Non-pigmented ciliary epithelial cell (primary cell): ENCODE measurements at places on chromosomes 3 and 15.

GRCh38 chr15:88900309-88900981, 5.1 kb upstream of the HAPLN3 start:
- no peak for DNase-seq

DNA sequence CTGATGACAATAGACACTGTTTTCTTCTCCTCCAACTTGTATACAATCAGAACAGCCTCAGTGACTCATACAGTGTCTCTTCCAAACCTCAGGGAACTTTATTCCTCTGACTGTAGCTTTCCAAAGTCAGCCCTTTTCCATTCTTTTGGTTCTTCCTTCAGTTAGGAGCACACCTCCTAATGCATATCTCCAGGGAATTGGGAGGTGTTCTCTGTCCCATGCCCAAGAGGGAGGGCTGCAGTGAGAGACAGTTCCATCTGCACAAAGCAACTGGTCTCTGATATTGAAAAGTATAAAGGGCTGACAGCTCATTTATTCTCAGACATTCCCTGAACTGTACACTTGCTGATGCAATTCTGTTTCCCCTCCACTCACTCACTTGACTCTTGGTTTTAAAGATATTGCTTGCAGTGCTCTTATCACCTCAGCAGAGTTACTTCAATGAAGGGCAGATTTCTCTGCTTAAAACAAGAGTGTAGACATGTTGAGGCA, 337.8 kb upstream of the TBC1D5 start:
- no peak for DNase-seq

DNA sequence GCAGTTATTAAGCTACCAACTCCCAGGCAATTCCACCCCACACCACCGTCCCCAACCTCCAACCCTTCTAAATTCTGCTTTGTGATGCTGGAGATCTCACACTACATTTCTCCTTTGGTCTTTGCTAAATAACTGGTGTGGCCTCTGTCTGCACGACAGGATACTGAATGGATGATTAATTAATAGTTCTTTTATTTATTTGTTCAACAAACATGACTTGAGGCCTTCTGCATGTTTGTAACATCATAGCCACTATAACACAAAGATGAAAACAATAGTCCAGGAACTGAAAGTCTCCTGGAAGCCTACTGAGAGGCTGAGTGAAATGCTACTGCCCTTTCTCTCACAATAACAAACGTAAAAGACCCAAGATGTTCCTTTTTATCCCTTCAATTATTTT, 609.5 kb upstream of the UBE2E2 start:
- no peak for DNase-seq

DNA sequence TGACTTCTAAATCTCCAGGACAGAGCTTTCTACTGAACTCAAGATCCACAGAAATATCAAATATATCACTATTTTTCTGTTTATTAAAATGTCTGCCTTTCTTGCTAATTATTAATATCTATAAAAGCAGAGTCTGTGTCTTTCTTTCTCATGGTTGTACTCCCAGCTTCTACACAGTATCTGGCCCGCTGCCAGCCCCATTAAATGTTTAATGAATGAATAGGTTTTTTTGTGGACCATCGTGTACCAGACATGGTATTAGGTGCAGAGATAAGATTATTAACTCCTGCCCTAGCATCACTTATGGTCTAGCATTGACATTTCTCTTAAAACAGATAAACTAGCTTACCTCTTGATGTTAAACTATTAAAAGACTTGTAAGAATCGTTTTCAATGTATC, 111.4 kb upstream of the RBMS3 start:
- no peak for DNase-seq

- no peak for DNase-seq
Observed at GRCh38 chr3:135238871-135239614, 444.0 kb downstream of the EPHB1 start.

- no peak for DNase-seq
Observed at GRCh38 chr3:9782770-9783169, 9.5 kb downstream of the TADA3 start.

- no peak for DNase-seq
Observed at GRCh38 chr3:114079761-114080160, 23.2 kb downstream of the QTRT2 start.

DNA sequence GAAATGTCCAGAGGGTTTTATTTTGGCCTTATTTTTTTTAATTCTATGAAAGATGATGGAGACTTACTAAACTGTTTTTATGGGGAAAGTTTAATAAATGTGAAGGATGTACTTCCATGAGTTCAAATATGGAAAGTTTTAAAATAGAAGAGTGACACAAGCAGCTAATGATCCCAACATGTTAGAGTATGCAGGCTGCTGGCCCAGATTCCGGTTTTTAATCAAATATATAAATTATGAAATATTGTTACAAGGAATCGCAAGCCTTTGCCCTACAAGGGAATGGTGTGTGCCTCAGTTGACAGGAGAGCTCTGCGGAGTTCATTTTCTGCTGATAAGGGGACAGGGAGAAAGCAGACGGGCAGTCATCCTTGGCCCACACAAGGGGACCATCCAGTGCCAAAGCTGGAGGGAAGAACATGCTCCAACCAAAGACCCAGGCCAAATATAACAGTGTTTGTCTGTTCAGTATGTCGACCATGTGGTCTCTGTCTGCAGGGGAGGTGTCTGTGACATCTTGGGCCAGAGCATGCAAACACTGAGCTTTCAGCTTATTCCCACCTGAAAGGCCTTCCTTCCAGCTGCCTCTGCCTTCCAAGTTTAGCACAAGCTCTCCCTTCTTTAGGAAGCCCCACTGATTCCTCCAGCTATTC, 69.8 kb downstream of the SSUH2 start:
- DNase-seq = no peak

- DNase-seq = no peak
Observed at GRCh38 chr3:155890671-155891190, 20.3 kb downstream of the GMPS start.

- no peak for DNase-seq
Observed at GRCh38 chr3:196220991-196221390, 4.7 kb downstream of the SLC51A start.

- DNase-seq = no peak
Observed at GRCh38 chr3:178474526-178474925, 61.7 kb upstream of the KCNMB2 start.

DNA sequence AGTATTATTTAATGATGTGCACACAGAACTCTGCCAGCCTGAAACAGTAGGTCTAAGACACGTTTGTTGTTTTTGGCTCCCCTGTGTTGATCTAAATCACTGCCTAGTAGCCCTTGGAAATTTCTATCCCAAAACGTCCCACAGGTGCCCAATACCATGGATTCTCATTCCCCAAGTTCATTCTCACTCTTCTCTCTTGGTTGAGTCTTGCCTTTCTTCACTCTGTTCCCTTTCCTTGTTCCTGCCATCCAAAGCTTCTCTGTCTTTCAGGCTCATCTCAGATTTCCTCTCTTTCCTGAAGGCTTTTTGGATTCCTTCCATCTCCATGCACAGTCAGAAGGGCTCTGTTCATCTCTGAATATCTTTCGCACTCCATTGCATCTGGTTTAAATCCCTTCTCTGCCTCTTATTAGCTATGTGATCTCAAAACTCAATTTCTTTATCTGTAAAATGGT, 54.2 kb downstream of the PPARG start:
- no peak for DNase-seq

DNA sequence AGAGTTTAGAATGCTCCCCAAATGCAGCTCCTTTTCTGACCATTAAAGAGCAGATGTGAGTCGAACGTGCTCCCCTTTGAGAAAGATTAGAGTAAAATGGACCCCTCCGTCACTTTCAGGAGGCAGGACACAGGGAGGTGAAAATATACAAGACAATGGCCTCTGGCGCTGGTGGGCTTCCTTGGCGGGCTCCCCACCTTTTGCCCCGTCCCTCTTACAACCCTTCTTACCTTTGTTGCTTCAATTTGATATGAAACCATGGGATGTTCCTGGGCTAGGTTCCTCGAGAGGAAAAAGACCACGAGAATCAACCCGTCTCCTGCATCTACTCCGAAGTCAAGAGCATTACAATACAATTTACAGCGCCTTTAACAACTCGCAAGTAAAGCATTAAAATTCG, 214.2 kb downstream of the MEIS2 start:
- no peak for DNase-seq

DNA sequence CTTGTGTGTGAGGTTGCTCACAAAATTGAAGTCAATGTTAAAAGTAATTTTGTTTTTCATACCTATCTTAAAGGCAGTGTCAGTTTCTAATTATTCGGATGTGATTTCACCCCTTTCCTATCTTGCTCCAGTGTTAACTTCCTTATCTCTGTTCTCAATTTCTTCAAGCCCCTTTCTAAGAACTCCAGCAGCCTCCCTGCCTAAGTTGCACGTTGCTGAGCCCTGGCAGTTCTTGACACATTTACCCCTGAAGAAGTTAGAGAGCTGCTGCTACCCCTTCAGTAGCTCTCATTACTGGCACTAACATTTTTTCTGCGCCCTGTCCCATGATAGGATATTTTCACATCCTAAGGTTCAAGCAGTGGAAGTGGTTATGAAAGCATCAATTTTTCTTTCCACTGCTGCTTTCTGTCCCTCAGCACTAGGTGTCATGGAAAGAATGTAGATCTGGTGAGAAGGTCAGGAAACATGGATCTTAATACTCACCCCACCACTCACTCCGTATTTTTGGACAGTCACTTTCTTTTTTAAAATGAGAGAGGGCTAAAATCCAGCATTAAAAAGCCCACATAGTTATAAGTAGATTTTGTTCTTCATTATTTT, 62.9 kb downstream of the OPA1 start:
- DNase-seq = no peak

DNA sequence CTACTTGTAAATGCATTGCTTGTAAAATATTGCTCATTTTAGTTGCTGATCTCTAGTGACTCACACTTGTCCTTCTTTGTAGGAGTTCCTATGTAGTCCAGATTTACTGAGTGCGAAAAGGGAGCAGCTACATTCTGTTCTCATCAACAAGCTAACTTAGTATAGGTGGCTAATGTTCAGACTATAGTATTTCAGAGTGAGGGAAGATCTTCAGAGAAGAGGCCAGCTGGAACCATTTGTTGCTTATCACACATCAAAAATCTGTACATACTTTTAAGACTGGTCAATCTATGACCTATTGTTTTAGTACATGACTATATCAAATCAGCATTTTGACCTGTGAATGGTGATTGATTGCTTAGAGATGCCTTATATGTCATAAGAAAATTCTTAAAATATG, 71.3 kb upstream of the THSD4 start:
- no peak for DNase-seq

DNA sequence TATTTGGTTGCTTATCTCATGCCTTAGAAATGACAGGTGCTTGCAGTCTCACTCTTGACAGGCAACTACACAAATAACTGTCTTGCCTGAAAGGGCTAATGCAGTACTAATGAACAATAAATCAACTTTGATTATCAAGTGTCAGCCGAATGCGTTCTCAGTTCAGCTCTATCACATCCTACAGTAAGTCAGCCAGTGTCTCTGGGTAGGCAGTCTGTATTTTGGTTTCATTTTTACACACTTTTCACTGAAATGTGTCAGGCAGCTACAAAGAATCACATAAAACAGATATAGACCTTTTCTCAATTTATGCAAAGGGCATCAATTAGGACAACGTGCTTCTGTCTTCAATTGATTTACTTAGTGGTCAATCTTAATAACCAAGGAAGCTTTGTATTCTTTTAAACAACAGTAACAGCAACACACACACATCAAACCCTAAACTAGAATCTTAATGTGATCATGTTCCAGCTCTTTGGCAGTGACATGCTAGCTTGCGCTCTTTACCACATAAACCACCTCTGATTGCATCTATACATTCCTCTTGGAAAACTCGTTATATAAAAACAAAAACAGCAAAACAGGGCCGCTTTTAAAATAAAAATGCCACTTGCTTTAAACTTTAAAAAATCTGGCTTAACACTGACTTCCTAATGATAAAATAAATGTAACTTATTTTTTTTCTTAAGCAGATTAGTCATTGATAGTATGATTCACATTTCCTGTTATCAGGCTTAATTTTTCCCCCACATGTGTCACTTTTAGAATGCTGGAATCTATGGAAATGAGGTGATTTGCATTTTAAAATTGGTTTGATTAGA, 520.4 kb downstream of the FOXP1 start:
- DNase-seq = no peak

- DNase-seq = no peak
Observed at GRCh38 chr15:43095708-43096347, 10.0 kb downstream of the UBR1 start.

- DNase-seq = no peak
Observed at GRCh38 chr3:177929310-177929709, 606.9 kb upstream of the KCNMB2 start.

GRCh38 chr3:145628211-145628610, 532.8 kb downstream of the PLOD2 start:
- DNase-seq = no peak

DNA sequence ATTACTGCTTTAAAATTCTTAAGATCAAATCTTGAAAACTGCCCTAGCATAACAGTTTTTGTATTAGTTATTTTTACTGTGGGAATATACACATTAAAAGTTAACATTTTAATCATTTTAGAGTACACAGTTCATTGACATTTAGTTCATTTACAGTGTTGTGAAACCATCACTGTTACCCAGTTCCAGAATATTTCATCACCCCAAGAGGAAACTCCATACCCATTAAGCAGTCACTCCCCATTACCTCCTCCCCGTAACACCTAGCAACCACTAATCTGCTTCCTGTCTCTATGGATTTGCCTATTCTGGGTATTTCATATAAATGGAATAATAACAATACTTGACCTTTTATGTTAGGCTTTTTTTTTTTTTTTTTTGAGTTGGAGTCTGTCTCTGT, 164.1 kb upstream of the LRRFIP2 start:
- no peak for DNase-seq

DNA sequence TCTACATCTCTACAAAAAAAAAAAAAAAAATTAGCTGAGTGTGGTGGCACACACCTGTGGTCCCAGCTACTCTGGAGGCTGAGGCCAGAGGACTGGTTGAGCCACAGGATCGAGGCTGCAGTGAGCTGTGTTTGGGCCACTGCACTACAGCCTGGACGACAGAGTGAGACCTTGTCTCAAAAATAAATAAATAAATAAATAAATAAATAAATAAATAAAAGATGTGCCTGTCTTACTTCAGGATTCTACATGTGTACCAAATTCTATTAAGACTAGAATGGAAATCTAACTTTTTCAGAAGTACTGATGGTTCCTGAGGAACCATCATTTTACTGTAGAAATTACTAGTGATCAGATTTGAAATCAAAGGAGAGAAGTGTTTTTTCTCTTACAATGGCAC, 51.9 kb downstream of the TTBK2 start:
- no peak for DNase-seq

GRCh38 chr3:114178770-114179368, at the start of gene DRD3:
Gene DRD3 (minus strand): TSS chr3:114179052. CDS start chr3:114171992, 7,060 bp downstream.
- no peak for DNase-seq

- no peak for DNase-seq
Observed at GRCh38 chr3:111542611-111543300, 759 bp downstream of the CD96 start.

- no peak for DNase-seq
Observed at GRCh38 chr3:14787630-14788029, 31.1 kb upstream of the FGD5 start.

- no peak for DNase-seq
Observed at GRCh38 chr3:134494495-134494894, 8.6 kb downstream of the CEP63 start.
